SJCRH30 (cell line): ENCODE measurements at places on chromosomes 7 and 10. TPM values are rescaled to one million over a fixed set of nuclear protein-coding genes. Genes with fewer than 3 reads are reported as not detected.

GRCh38 chr10:62454687-62455397 lies 80.7 kb downstream of the ZNF365 start:
- peak; percentile 64 for DNase-seq

GRCh38 chr10:131810805-131811629 lies 89.8 kb upstream of the PPP2R2D start:
- DNase-seq, result no peak

- no peak for DNase-seq
Observed at GRCh38 chr10:121608469-121609190, 10.4 kb upstream of the FGFR2 start.

DNA sequence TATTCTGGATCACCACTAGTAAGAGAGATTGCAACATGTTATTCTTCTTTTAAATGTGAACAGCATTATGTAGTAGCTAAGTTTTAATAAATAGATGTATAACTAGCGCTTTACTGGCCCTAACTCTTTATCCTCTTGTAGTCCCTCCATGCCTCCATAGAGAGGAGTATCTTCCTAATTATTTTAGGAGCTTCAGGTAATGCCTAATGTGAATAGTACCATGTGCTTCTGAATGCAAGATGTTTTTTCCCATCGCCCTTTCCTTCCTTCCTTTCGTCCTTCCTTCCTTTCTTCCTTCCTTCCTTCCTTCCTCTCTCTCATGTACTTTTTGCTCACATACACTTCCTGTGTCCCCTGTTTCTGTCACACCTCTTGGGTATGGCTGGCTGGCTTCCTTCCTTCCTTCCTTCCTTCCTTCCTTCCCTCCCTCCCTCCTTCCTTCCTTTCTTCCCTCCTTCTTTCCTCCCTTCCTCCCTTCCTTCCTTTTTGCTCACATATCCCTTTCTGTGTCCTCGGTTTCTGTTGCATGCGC lies 290.7 kb downstream of the HDAC9 start:
- no peak for DNase-seq

GRCh38 chr7:12674053-12674452 lies 13.4 kb upstream of the ARL4A start:
- no peak for DNase-seq

GRCh38 chr7:129859183-129859582 lies 93.6 kb downstream of the UBE2H start:
- DNase-seq, result no peak

- DNase-seq, result no peak
Observed at GRCh38 chr10:21692916-21693315, 158.9 kb downstream of the MLLT10 start.

MYO3A gene
- total RNA-seq, result not detected in 2 replicates

DNAJB6 gene
- total RNA-seq, result 107 and 121 TPM in 2 replicates

LFNG gene
- total RNA-seq, result 20.3 and 25.2 TPM in 2 replicates

GTPBP4 gene
- 52.3 and 58.5 TPM in 2 replicates for total RNA-seq

CLCN1 gene
- not detected in 2 replicates for total RNA-seq
